ENCODE measurements at places on chromosomes 5 and 9.

DNA sequence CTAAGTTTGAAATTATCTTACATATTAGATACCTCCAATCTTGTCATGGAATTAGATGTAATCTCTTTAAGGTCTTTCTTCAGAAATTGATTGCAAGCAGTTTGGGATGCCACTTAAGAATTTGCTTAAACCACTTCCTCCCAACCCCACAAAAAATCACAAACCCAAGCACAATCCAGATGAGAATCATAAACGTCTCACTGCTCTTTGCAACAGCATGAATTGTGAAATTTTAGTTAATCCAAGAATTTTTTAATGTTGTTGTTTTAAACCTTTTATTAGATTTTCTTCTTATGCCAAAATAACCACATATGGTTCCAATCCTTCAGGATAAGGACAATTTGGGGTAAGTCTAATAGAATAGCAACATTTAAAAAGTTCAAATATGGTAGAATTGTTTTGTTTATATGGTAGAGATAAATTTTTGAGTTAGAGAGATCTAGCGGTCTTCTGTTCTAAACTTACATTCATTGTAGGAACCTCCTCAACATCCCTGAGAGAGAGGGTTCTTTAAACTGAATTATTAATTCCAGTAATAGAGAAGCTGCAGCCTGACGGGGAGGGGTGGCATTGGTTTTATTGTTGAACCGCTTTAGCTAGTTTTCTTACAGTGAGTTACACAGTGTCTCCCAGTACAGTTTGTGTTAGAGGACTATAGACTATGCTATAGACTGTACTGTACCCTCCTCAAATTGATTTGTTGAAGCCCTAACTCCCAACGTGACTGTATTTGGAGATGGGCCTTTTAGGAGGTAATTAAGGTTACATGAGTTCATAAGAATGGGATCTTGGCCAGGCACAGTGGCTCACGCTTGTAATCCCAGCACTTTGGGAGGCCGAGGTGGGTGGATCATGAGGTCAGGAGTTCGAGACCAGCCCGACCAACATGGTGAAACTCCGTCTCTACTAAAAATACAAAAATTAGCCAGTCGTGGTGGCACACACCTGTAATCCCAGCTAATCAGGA lies 24.8 kb upstream of the IL6ST start:
- no peak for DNase-seq

GRCh38 chr9:130756037-130756436 lies 62.5 kb downstream of the EXOSC2 start:
- no peak for DNase-seq

DNA sequence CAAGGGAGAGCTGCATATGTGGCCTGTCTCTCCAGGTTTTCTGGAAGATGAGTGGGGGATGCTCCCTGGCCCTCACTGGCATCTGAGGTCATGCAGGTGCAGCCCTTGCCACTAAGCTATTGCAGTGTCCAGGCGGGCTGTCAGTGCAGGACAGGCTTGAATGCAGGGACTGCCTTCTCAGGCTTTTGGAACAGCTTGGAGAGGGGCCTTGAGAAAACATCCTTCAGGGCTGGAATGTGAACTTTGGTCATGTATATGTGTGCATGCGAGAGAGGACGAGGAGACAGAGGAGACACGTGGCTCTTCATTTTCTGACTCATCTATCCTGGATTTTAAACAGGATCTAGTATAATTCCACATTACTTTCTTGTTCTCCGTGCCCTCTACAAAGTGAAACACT lies 90.3 kb downstream of the MACROH2A1 start:
- DNase-seq: no peak

DNA sequence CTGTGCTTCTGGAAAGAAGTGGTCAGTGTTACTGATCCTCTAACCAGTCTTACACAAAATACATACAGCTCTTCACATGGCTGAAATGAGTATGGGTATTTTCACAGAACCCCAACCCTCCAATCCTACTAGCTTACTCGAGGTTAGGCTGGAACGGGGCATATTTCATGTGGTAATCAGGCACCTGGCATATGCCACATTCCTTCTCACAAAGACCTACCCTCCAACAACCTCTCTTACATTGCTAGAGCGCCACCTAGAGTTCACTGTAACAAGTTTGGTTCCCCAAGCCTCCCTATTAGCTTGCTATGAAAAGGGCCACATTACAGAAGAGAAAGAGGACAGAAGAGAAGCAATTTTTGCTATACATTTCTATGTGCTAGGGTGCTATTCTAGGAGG lies 597.3 kb downstream of the PRELID2 start:
- peak; percentile 64 for DNase-seq

DNA sequence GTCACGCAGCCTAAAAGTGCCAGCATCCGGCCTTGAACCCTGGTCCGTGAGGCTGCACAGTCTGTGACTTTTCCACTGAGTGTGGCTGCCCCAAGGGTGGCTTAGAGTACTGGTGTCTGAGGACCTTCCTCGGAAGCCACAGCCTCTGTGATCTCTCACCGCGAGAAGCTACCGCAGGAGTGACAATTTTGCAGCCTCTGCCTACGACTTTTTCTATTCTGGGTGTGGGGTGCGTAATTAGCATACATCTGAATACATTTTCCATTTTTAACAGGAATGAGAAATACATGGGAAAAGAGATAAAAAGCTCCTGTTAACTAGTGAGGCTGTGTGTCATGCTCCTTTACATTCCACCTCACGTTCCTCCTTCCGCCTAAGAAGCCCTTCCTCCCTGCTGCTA lies 48.3 kb upstream of the HRH2 start:
- DNase-seq: no peak

- no peak for DNase-seq
Observed at GRCh38 chr9:20722221-20722620, 38.2 kb downstream of the FOCAD start.
